IMR-90 (cell line): ENCODE measurements at places on chromosomes 7 and 10. TPM values are rescaled to one million over a fixed set of nuclear protein-coding genes. Genes with fewer than 3 reads are reported as not detected.

Gene BHLHA15
- polyA plus RNA-seq = not detected in 2 replicates

Gene IGFBP1
- not detected in 2 replicates for polyA plus RNA-seq

- DNase-seq = peak; percentile 43
These were observed 46.3 kb downstream of the MYOF start for GRCh38 chr10:93435621-93436397.

DNA sequence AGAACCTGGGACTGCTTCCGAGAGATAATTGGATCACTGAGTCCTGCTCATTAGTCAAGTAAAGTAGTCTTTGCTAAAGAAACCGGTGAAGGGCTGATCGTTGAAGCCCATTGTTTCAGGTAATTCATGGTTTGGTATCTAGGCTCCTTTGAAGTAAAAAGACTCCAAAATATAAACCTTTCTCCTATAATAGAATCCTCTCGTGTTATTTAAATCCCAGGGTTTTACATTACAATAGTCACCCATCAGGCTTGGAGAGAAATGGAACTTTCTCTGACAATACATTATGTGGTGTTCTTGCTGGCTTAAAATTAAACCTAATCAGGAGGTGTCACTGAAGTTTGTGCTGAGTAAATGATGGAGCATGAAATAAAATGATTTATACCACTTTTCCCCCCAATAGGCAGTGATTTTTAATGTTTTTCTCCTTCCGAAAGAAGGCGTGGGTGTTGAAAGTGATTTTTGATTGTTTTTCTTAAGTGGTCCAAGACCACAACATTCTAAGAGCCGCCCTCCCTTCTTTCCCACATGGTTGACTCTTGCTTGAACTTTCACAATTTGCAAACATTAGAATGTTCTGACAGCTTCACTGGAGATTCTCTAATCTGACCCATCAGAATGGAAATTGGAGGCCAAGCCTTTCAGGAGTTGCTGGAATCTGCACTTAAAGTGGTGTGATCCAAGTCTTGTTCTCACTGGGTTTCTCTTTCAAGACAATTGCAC, 44.2 kb downstream of the LRMDA start:
- DNase-seq = no peak
